ENCODE measurements at places on chromosomes 12 and 14.

DNA sequence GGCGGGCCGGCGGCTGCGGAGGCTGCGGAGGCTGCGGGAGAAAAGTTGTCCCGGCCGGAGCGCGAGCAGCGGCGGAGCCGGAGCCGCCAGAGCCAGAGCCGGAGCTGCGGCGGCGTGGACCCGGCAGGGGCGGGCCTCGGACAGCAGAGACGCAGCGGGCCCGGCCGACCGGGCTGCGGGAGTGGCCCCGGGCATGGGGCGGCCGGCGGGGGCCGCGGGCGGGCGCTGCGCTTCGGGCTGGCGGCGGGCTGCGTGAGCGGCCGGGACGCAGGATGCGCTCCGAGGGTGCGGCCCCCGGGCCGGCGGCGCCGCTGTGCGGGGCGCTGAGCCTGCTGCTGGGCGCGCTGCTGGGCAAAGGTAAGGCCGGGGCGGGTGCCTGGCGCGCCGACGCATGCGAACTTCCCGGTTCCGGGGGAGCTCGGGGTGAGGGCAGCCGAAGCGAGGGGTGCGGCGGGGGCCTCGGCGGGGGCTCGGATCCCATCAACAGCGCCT, at the start of gene TMEM132C:
TMEM132C (plus strand) TSS at position 40 of the 492 bp plus-strand sequence; CDS start at position 273, 233 bp downstream.
- DNase-seq = no peak

DNA sequence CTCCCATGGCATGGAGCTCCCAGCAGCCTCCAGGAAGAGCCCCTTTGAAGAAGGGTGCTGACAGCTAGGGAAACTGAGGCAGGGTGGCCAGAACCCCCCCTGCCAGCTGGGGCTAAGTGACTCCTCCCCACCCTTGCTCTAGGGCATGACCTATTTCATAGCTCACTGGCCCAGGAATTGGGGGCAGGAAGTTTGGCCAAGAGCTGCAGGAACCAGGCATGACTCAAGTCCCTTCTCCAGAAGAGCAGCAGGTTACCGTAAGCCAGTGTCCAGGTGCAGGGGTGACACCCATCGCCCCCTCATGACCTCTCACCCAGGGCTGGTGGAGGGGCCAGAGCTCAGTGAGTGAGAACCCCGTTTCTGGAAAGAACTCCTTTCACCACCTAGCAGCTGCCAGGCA, 1.9 kb downstream of the RASAL1 start:
- no peak for DNase-seq

- DNase-seq = no peak
These were observed 20.3 kb downstream of the SYNDIG1L start for GRCh38 chr14:74405663-74406062.

DNA sequence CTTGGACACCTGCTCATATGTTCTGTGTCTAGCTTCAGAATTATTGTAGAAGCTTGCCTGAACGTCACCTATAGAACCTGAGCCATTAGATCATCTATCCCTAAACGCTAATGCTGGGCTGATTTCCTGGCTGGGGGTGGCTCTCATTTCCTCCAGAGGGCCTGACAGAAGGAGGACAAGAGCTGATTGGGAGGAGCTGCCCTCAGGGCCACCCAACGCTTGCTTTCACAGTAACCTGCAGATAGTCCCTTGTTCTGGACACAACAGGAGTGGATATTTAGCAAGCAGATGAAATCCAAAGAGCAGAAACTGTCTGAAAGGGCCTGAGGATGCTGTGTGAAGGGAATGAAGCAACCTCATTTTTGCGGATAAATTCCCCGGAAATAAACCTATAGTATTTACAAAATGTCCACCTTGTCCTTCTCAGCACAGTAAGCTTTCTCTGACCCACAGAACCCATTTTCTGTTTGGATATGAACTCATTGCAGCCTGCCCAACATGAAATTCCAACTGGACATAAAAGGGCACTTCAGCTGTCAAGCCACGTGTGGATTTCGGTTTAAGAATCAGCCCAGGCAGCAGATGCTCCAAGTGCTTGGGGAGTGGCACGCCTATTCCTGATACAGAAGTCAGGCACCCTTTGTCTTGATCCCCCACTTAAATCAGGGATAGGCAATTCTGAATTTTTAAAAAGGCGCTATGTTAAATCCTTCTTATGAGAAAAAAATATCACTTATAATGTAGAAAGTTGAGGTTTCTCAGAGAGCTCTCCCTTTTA, 32.8 kb upstream of the TUBA1C start:
- DNase-seq = peak; percentile 35

DNA sequence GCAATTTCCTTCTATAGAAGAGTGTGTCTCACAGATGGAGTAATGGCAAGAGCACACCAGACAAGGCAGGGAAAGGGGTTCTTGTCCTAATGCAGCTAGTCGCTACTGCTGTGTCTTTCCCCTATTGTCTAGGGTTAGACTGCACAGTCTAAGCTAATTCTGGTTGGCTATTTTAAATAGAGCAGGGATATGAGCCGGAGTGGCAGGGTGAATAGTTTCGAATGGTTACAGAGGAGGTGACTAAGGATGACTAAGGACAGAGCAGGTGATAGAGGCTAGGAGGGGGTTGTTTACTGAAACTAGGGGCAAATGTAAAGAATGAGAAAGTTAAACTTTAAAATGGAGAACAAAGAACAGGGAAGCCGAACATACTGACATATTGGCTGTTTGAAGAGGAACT, 25.6 kb upstream of the CPNE8 start:
- DNase-seq = no peak

DNA sequence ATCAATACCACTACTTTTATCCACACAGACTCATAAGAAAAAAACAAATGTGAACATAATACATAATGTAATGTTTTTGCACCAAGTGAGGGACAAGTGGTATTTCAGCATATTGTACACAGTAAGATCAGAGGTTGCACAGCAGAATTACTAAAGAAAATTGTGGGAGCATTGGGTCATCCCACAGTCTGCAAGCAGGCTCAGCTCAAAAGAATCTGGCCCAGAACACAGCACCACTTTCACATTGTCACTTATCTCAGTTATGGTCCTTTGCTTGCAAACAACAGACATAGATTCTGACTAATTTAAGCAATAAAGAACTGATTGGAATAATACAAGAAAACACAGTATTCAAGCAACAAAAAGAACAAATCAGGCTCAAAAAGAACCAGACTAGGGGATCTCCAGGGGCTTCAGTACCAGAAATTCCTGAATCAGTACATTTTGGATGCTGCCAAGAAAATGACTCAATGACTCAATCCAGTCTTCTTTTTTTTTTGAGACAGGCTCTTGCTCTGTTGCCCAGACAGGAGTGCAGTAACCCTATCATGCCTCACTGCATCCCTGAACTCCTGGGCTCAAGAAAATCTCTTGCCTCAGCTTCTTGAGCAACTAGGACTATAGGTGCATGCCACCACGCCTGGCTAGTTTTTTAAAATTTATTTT, 42.9 kb upstream of the EEA1 start:
- DNase-seq = no peak

DNA sequence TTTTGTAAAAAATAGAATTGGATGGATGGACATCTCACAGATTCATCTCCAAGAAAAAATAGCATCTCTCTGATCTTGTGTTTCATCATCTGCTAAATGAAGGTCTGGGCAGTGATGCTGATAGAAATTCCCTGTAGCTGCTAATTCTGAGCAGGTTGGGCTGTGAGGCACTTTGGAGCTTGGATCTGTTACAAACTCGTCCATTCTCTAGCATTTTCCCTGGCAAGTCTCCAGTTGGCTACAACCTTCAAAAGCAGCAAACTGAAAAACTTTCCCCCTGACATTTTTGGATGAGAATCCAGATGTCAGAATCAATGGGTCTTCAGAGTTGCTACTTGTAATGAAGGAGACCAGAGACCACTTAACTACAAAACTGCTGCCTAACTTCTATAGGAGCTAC, 72.7 kb downstream of the TPH2 start:
- DNase-seq = no peak

- no peak for DNase-seq
These were observed 20.1 kb downstream of the SLC6A13 start for GRCh38 chr12:242496-242895.

DNA sequence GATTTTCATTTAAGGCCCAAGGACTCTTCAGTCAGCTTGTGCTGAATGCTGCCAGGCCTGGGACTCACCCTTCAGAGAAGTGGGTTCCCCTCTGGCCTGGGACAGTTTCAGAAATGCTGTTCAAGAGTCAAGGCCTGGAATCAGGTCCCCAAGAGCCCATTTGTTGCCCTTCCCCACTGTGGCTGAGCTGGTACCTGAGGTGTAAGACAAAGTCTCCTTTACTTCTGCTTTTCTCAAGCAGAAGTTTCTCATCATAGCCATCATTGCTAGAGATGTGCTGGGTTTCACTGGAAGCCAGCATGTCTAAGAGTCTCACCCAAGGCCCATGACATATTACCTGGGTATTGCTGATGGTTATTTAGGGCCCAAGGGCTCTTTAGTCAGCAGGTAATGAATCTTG, 8.9 kb downstream of the FANCM start:
- no peak for DNase-seq

GRCh38 chr12:107361970-107362369, 268.6 kb upstream of the CRY1 start:
- DNase-seq = no peak

DNA sequence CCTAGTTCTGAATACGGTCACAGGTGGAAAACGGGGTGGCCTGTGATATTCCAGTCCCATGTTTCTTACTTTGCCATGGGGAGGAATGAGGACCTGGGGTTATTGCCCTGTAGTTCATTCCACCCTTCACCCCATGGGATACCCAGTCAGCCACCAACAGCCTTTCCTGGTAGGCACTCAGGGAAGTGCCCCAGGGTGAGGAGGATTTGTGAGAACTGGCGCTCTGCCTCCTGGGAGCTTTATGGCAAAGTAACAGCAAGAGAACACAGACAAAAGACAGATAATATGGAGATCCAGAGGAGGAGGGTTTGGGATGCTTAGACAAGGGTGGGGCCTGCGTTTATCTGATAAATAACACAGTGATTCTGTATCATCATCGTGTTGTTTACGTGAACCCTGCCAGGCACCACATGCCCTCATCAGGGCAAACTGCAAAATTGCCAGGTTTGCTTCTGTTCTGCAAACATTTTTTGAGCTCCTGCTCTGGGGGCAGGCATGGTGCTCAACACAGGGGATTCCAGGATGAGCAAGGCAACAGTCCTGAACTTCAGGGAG, 223.5 kb downstream of the SLC41A2 start:
- no peak for DNase-seq

DNA sequence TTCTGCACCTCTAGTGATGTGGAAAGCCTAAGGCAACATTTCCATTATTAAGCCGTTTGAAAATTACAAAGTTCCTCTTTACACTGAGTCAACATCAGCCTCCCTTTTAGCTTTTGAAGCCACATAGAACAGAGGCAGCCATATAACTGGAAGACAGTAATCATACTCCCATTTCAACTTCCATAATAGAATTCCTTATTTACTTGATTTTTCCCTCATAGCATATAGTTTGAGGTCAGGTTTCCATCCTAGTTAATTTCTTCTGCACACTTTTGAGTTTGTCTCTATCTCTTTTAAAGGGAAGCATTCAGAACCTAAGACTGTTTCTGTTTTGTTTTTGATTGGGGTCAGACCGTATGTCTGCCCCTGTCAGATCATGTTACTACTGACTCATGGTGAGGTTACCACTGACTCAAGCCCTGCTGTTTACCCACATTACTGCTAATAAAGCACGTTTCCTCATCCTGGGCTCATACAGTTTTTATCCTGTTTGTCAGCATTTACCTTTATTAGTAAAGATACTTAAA, 161.0 kb downstream of the SLC38A4 start:
- DNase-seq = no peak

DNA sequence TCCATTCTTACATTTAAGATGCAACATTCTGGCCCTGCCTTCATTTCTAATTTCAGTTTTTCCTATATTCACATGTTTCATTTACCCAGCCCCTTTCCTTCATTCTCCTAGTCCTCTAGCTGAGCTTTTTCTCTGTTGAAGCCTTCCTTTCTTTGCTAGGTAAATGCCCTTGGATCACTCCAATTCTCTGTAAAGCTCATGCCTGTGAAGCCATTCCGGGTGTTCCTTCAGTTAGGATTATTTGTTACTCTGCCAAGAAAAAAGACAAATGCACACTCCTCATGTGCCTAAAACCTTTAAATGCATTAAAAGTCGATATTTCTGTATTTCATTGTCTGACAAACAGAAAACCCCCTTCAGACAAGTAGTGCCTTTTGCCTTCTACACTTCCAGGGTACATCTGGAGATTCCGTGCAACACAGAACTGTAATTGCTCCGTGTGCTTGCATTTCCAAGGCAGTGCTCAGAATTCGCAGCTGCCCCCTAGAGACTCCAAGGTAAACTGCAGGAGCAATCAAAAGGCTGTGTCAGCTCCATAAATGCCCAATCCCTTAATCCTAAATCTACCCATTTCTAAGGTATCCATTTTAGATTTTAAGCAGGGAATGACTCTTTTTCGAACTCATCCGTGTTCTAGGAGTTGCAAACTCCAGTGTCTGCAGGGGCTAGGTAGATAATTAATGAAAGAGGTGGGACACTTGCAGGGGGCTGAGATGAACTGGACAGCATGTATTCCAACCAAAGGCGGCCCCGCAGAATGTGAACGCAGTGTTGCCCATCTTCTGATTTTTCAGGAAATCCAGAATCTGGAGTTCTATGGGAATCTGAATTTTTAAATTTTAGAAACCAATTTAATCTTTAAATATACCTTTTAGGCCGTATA, 320.2 kb downstream of the GRIN2B start:
- DNase-seq = peak; percentile 51

- no peak for DNase-seq
These were observed at the start of gene MYH7 for GRCh38 chr14:23435543-23436326. Gene MYH7, minus strand, starts transcription at chr14:23435660. Its CDS starts 1,928 bp downstream, at chr14:23433732.

- no peak for DNase-seq
These were observed 1.6 kb downstream of the ZFC3H1 start for GRCh38 chr12:71661977-71662530.

GRCh38 chr12:3572560-3572959, 81.6 kb downstream of the PRMT8 start:
- no peak for DNase-seq

- DNase-seq = no peak
These were observed 223.5 kb upstream of the SYT10 start for GRCh38 chr12:33663000-33663654.

DNA sequence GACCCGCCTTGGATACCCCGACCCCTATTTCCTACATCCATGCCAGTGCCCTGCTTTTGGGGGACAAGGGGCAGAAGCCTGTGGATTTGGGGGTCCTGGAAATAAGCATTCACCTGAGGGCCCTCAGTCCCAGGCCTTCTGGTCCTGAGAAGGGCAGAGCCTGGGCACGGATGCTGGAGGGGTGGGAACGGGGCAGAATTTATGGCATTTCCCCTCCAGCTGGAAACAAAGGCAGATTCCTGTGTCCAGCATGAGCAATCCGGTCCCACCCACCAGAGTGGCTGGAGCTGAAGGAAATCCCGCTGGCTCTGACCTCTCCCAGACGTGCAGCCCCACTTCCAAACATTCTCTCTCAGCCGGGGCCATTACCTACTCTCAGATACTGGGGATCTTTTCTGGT, 9.3 kb downstream of the ANKRD33 start:
- no peak for DNase-seq

DNA sequence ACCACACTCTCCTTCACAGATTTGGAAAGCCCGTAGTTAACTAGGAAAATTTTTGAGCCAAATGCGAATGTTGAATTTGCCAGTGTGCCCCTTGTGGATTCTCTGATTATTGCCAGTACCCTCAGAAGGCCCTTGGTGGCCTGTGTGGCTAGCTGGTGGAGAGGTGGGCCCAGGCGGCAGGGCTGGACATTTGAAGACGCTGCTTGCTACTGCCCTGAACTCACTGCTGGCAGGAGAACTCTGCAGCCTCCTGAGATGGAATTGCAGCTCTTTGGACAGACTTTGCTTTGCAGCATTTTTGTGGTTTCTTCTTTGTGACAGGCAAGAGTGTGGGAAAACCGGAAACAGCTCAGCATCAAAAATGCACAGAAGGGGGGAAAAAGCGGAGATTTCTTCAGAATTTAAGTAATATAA, 97.6 kb downstream of the TGFB3 start:
- no peak for DNase-seq

GRCh38 chr12:53166837-53167236, 13.7 kb upstream of the ZNF740 start:
- no peak for DNase-seq
